NCI-H1105 (cell line): ENCODE measurements at places on chromosomes 2 and 18.

GRCh38 chr18:49813069-49813318, 339 bp downstream of the ACAA2 start:
- peak; percentile 54 for DNase-seq

GRCh38 chr2:203469546-203469945, 65.6 kb downstream of the RAPH1 start:
- DNase-seq = no peak

DNA sequence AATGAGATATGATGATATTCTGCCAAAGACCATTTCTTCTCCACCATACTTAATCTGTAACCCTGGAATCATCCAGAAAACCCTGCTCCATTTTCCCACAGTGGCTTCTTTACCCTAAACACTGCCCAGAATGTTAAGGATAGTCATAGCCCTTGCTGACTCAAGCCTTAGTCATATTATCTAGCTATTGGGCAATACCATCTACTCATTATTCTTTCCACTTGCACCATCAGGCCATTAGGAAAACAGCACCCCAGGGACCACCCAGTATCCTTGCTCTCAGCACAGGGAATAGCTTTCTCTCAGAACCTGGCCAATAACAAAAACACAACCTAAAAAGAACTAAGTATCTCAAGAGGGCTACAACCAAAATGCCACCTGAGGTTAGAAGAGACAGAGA, 445.7 kb upstream of the SLC14A2 start:
- no peak for DNase-seq

GRCh38 chr18:63137999-63138435, 181.6 kb downstream of the BCL2 start:
- DNase-seq = no peak

GRCh38 chr2:111676291-111676822, 207.6 kb downstream of the ANAPC1 start:
- DNase-seq = no peak

- DNase-seq = no peak
Observed at GRCh38 chr2:23698116-23698693, 228.7 kb downstream of the ATAD2B start.

- DNase-seq = peak; percentile 90
Observed at GRCh38 chr2:231701456-231702373, 6.6 kb upstream of the PTMA start.

DNA sequence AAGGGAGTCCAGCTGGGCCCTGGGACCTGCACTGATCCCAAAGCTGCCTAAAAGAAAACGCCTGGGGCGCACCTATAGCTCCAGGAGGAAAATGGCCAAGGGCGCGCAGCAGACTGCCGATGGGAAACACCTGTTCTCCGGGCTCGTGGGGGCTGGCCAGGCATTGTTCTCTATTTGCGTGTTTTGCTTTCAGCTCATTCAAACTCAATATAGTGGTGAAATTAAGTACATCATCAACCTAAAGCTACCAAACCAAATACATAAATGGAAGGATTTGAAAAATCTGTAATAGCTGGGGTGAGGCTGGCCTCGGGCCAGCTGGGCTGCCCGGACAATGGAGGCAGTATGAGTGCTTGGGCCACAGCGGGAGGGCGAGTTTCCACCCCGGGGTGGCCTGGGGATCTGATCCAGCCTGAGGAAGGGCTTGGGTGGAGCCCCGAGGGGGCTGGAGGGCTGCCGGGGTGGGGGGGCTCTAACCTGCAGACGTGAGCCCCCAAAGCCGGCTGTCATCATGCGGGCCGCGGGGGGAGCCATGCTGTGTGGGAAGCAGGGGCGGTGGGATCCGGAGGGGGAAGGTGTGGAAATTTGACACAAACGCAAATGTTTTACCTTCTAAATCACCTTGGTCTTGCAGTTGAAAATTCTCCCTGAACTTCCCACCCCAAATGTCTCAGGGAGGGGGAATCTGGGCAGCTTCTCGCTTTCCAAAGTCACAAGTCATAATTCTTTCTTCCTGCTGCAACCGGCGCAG, 77.6 kb downstream of the ASB1 start:
- peak; percentile 66 for DNase-seq

GRCh38 chr2:114034742-114035141, 144.9 kb downstream of the ACTR3 start:
- DNase-seq = no peak

DNA sequence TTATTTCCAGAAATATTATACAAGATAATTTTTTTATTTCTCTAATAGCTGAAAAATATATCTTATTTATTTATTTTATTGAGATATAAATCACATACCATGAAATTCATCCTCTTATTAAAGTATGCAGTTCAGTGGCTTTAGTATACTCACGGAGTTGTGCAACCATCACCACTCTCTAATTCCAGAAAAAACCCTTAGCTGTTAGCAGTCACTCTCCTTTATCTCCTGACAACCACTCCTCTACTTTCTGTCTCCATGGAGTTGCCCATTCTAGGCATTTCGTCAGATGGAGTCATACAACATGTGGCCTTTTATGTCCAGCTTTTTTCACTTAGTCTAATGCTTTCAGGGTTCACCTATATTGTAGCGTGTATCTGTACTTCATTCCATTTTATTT, 66.5 kb downstream of the TCF7L1 start:
- no peak for DNase-seq

- no peak for DNase-seq
Observed at GRCh38 chr18:57728941-57729511, 74.1 kb downstream of the ATP8B1 start.

DNA sequence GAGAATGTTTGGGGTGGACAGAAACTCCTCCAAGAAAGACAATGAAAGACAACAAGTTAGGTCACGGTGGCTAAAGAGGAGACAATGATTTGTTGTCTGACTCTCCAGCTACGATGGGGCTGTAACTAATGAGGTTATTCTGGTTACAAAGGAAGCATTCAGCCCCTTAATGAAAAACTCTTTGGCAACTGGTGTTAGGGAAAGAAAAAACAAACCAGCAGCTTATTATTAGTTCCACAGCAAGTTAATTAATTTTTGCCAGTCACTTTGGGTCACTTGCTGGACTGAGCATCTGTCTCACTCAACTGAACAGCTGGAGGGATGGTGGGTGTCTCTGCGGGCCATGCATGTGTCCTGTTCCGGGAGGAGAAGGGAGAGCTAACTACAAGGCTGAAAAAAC, 263.7 kb downstream of the ALK start:
- no peak for DNase-seq

- peak; percentile 91 for DNase-seq
Observed at GRCh38 chr2:25373269-25373981, 31.7 kb upstream of the DNMT3A start.

DNA sequence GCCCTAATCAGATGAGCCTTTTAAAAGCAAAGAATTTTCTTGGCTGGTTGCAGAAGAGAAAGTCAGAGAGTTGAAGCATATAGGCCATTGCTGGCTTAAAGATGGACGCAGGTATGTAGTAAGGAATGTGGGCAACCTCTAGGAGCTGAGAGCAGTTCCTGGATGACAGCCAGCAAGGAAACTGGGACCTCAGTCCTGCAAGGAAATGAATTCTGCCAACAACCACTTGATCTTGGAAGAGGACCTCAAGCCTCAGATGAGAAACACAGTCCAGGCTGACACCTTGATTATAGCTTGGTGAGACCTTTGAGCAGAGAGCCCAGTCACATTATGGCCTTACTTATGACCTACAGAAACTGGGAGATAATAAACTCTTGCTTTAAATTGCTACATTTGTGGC, 15.7 kb downstream of the PHOSPHO2 start:
- no peak for DNase-seq

GRCh38 chr18:58269931-58270330, 225.9 kb downstream of the NEDD4L start:
- DNase-seq = no peak

DNA sequence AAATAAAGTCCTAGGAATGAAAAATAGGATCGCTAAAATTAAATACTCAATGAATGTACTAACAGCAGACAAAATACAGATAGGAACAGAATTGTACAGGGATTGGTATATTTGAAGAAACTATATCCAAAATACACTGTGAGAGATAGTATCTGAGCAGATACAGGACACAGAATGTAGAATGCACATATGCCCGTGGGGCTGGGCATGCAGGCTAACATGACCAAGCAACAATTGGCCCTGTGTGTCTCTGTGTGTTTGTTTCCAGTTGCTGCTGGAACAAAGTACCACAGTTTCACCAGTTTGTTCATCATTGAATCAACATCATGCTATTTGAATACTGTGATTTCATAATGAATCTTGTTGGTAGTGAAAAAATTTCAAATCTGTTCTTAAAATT, 127.6 kb downstream of the PMAIP1 start:
- no peak for DNase-seq
